ENCODE measurements at places on chromosomes 5 and 9.

GRCh38 chr9:3241290-3241689 lies 284.5 kb downstream of the RFX3 start:
- no peak for DNase-seq

DNA sequence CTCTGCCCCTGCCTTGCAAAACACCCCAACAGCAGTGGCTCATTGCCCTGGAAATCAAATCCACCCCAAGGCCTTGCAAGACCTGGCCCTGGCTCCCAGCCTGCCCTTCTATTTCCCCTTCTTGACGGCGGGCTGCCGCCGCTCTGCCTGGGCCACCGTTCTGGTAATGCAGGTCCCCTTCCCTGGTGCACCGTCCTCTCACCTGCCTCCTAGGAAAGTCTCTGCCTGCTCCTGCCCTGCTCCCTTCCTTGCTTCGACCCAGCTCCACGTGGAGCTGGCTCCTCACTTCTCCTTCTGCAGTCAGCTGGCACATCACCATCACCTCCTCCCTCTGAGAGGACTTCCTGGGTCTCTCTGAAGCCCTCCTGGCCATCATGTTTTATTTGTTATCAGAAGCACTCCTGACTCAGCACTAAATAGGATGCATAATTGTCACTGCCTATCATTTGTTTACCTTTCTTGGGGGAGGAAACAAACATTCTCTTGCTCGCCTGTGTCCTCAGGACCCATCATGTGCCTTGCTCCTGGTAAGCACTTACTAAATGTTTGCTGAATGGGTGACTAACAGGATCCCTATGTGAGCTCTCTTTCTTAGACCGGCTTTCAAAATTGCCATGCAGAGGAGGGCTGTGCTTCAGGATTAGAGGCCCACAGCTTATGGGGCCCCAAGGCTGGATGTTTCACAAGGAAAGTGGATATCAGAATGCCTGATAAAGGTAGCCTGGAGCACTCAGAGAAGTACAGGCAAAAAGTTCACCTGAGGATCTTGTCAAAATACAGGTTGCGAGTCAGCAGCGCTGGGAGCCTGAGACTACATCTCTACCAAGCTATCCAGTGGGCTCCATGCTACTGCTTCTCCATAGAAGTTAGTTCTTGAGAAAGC lies 19.6 kb upstream of the C5orf47 start:
- peak; percentile 76 for DNase-seq

DNA sequence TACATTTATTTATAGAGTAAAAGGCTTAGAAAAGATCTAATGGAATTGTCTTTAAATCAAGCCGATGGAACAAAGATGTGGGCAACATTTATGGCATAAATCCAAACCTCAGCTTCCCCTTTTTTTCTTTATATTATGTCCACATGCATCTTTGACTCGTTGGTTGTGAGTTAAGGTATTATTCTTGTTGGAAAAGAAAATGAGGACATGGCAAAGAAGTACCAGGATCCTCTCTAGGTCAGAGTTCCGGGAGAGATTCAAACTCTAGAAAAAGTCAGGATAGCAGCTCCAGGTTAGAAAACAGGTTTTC lies 508 bp upstream of the NME5 start:
- no peak for DNase-seq

DNA sequence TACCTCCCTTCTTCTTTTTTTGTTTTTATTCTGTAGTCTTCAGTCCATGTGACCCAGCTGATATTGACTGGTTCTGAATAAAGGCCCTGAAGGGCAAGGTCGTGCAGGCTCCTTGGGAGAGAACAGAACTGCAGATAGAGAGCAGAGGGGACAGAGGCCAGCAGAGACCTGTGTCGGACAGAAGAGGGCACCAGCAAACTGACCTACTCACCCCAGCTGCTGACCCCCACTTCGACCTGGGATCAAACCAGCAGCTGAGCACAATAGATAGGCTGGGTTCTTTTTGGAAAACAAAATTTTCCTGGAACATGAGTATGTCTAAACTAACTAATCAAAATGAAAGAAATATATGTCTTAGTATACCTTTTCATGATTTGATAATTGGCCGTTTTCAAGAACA lies 695.1 kb downstream of the NR2F1-AS1 start:
- no peak for DNase-seq

- no peak for DNase-seq
Measured at GRCh38 chr9:86356871-86357866, 3.0 kb upstream of the TUT7 start.

DNA sequence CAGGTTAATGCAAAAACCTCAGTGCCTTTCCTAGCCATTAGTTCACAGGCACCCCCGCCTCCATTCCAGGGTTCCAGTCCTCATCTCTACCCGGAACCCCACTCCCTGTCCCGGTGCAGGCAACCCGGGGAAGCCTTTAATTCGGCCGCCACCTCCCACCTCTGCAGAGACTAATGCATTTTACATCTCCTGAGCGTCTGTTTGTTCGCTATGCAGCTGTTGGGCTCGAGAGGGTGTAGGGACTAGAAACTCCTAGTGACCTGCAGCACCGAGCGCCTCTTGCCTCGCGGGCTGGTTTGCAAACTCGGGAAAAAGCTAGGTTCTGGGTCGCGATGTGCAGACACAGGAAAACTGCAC lies 3.6 kb downstream of the GDNF start:
- DNase-seq, result no peak

- no peak for DNase-seq
Measured at GRCh38 chr5:170355601-170356098, 33.5 kb downstream of the KCNMB1 start.

DNA sequence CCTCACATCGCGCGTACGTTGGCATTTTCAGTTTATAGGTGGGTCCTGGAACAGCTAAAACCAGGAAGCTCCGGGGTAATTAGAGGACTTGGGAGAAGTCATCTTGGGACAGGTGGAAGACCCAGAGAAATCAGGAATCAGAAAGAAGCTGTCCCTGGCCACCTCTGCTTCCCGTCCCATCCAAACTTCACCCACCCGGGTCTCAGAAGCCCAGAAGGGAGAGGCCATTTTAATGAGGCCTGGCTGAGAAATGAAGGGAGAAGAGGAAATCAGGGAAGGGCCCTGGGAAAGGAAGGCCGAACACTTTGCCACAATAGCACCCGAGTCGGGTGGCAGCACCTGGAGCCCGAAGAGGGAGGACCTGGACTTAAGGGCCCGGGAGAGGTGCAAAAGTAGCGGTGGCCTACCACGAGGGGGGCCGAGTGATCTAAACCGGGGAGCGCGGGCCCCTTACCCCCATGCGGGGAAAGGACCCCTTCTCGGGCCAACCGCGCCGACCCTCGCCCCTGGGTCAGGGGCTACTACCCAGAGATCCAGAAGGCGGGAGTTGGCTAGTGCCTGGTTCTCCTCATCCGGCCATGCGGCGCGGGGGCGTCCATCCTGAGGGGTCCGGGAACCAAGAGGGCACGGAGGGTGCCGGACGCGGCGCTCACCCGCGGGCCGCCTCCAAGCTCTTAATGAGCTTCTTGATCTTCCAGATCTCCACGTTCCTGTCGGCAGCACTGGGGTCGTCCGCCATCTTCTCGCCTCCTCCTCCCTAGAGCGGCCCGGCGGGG lies 668 bp downstream of the ETF1 start:
- no peak for DNase-seq

- DNase-seq, result peak; percentile 79
Measured at GRCh38 chr5:5351288-5351979, 71.0 kb upstream of the ICE1 start.

DNA sequence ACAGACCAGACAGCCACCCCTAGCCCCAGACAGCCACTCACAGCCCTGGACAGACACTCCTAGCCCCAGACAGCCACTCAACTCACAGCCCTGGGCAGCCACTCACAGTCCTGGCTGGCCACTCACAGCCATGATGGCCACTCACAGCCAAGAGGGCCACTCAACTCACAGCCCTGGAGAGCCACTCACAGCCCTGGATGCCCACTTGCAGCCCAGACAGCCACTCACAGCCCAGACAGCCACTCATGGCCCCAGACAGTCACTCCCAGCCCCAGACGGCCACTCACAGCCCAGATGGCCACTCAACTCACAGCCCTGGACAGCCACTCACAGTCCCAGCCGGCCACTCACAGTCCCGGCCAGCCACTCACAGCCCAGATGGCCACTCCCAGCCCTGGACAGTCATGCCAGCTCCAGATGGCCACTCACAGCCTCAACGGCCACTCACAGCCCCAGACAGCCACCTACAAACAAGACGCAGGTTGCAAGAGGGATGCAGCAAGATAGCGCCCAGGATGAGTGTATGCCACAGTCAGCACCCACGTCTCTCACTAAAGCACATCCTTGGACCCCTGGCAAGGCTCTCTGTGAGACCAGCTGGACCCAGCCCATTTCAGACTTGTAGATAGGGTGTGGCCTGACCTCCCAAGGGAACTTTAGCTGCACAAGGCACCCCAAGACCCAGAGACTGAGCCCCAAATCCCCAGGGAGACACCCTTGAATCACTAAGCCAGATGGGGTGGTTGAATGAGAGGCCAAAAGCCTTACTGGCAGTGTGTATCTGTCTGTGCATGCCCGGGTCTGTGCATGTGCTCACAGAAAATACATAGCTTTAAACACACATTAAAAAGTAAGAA lies 22.4 kb downstream of the ZDHHC11B start:
- no peak for DNase-seq

DNA sequence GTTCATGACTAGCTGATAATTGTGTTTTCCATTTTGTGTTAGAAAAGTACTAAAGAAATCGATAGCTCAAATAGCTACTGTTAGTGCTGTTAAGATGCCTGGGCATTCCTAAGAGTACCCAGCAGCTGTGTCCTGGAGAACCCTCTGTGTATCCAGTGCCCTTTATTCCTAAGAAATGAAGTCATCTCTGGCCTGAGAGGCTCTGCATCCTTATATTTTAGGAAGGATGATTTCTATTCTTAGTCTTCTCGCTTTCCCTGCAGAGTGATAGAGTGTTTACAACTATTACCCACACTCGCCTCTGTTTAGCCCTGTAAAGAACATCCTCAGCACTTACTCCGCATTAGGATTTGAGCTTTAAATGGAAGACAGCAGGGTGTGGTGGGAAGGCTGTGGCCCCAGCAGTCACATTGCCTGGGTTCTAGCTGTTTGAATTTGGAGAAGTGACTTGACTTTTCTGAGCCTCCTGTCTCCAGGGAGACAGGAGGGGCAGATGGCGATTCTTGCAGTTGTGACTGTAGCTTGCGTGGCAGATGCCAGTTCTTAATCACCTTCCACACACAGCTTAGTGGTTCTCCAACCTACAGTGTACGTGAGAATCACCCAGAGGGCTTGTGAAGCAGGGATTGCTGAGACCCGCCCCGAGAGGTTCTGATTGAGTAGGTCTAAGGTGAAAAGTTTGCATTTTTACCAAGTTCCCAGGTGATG lies 177.2 kb upstream of the PITX1 start:
- no peak for DNase-seq

GRCh38 chr9:663541-663940 lies 178.0 kb upstream of the DMRT1 start:
- no peak for DNase-seq

DNA sequence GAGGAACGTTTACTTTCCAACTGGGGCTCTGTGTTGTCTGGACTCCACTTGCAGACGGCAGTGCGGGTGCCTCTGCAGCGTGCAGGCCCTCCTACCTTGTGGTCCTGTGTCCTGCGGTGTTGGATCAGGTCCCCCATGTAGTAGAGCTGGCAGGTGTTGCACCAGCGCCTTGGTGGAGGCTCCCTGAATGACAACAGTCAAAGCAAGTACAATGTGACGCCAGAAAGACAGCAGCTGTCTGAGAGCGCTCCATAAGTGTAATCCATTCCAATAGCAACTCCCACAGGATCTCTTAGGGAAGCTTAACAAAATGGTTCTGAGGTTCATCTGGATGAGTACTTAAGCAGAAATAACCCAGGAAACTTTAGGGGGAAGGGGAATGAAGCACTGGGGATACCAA lies 9.9 kb downstream of the BBLN start:
- DNase-seq, result no peak

DNA sequence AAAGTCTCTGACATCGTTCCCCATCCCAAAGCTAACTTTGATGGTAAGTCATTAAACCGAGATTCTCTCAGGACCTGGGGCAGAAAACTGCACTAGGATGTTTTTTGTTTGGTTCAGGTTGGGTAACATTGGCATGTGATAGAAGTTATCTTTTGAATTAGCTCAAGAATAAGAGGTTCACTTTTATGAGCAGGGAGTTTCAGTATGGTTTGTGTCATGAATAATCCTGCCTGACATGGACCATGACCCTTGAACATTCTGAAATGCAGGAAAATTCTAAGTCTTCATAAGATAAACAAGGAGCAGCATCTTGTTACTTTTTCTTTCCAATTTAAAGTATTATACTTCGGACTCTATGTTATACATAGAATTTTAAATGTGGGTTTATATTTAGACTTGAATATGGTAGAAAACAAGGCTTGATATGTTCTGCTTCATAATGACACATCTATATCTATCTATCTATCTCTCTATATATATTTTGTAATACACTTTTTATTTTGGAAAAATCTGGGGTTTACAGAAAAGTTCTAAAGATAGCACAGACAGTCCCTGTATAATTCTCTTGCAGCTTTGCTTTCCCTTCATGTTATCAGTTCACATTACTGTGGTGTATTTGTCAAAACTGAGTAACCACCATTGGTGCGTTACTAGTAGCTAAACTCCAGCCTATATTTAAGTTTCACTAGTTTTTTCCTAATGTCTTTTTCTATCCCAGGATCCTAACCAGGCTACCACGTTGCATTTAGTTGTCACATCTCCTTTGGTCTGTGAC lies 102.7 kb upstream of the TAF11L2 start:
- no peak for DNase-seq
